Activated T-cell treated with anti-CD3 and anti-CD28 coated beads, Interleukin-2, amount 50 U/mL, for 72 hours (primary cell): ENCODE measurements at places on chromosomes 5 and 9.

DNA sequence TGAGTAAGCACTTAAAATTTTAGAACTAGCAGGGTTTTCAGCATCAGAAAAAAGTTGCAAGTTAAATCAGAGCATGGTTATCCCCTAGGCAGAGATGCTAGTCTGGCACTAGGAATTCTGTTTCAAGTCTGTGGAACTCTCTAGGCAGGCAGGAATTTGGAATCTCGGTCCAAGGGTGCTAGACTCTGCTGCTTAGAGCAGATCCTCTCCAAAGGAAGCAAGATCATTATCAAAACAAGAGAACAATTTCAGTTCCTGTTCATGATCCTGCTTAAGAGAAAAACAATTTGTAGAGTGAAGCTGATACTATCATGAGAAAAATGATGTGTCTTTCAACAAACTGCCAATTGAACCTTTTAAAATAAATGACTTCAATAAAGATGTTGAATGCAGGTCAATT lies 420.7 kb downstream of the KIF4B start:
- no peaks in the 10 kb centered on the region for H3K36me3 ChIP-seq
- no peak overlapping the region for H3K27ac ChIP-seq
- no peak for DNase-seq
- H3K27me3 ChIP-seq: no peaks in the 10 kb centered on the region
- no peak overlapping the region for H3K4me3 ChIP-seq

DNA sequence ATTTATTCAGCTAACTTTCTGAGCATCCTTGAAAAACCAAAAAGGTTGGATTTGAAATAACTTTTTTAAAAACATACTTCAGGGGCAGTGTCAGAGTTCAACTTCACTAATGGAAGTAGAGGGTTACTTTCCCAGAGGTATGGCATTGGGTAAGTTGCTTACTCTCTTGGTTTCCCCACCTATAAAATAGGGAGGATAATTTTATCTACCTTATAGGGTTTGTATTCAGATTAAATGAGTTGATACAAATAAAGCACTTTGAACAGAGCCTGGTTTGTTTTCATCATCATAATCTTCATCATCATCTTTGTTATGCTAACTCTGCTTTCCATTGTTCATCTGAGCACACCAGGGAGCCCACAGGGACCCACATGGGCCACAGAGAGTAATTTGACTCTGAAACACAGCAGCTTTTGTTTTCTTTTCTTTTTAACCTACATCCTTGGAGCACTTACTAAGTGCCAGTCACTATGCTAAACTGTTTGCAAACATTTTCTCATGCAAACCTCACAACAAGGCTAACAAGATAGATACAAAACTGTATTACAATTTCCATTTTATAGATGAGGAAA lies 179.1 kb upstream of the SLC24A2 start:
- no peaks in the 10 kb centered on the region for H3K27me3 ChIP-seq
- no peak overlapping the region for H3K4me3 ChIP-seq
- peaks cover 12% of the 10 kb centered on the region for H3K4me1 ChIP-seq
- no peak overlapping the region for H3K27ac ChIP-seq

- no peaks in the 10 kb centered on the region for H3K4me1 ChIP-seq
- no peak overlapping the region for H3K27ac ChIP-seq
- no peak overlapping the region for H3K4me3 ChIP-seq
- H3K27me3 ChIP-seq: peaks cover 73% of the 10 kb centered on the region
- no peak for DNase-seq
- no peaks in the 10 kb centered on the region for H3K36me3 ChIP-seq
Measured at GRCh38 chr5:138701678-138702077, 51.5 kb upstream of the CTNNA1 start.

DNA sequence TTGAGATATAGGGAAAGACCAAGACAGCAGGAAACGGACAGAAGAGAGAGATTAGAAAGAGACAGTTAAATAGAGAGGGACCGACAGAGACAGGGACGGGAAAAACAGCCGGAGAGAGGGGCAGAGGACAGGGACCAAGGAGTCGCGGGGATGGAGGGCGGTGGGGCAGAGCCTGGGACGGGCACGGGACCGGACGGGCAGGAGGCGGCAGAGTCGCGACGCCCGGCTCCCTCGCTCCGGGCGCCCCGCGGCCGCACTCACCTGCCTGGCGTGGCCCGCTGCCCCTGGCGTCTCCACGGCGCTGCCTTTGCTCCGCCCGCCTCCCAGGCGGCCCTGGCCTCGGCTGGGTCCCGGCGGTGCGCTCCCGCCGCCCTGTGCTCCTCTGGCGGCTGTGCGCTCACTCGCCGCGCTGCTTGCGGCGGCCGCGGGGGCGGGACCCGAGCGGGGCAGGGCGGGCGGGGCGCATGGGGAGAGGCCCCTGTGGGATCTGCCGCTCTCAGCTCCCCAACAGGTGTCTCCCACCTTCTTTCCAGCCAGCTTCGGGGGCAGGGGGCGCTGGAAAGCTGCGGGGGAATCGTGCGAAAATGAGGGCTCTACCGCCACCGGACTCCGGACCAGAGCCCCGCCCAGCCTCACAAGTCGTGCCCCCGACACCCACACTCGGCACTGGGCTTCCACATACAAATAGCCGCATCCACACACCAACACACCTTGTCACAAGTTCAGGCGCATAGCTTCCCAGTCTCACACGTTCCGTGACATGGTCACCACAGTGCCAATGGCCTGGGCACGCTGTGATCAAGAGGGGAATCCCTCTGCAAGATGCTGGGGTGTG lies at the start of gene ARID3C:
Gene ARID3C, minus strand, starts transcription at position 411 of the 835 bp plus-strand sequence. CDS start 1,052 bp downstream, outside the sequence.
- DNase-seq: peak; percentile 55
- peaks cover 2% of the 10 kb centered on the region for H3K36me3 ChIP-seq
- H3K4me1 ChIP-seq: peaks cover 34% of the 10 kb centered on the region
- H3K27me3 ChIP-seq: peaks cover 62% of the 10 kb centered on the region

DNA sequence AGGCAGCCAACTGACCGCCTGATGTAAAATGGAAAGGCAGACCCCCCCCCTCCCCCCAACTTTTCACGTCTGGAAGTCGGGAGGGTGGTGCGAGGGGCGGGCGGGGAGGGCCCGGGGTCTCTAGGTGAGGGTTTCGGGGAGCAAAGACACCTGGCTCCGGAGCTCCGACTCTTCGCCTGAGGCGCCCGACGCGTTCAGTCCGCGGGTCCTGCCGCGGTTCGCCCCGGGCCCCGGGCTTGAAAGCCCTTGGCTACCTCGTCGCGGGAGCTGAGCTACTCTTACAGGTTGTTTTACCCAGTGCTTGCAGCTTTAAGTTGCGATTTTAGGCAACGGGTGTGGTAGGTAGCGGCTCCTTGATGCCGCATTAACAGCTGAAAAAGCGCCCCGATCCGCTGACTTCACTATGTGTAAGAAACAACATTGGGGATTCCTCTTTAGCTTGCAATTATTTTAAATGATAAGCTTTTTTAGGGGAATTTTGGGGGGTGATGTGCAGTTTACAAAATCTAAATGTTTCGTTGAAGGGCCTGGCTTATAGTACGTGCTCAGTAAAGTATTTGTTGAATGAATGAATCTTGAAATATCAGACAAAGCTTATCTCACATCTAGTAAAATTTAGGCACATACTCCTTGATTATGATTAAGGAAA lies 722 bp downstream of the CDC42SE2 start:
- DNase-seq: peak; percentile 67
- H3K4me1 ChIP-seq: peaks cover 54% of the 10 kb centered on the region
- H3K36me3 ChIP-seq: peaks cover 10% of the 10 kb centered on the region
- peak overlapping the region; percentile 92 for H3K27ac ChIP-seq
